ENCODE measurements at places on chromosomes 3 and 15.

GRCh38 chr3:25823314-25823713 is 33.4 kb downstream of the OXSM start:
- no peak for DNase-seq

DNA sequence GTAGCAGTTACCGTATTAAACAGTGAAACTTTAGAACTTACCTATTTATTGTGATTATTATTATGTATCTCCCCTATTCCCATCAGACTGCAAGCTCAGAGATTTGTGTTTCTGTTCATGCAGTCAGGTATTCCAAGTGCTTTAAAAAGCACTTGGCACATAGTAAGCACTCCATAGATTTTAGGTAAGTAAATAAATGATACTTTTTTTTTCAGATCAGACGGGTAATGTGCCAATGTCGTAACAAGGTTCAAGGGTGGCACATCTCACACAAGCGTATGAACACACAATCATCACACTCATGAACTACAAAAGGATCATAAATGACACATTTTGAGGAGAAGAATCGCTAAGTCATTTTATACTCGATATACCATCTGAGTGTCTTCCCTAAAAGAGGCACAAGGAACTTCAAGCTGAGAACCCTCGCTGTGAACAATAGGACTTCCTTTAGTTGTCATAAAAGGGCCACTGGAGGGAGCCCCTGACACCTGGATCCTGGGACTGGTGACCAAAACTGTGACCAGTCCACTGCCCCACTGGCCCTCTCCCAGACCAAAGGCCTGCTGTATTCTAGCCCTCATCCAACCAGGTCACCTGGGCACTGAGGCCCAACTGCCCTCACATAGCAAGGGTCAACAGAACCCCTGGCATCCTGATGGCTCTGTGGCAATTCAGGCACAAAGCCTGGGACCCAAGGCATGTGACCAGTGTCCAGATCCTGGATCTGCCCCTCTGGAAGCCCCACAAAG is 32.1 kb downstream of the KIF9 start:
- no peak for DNase-seq

DNA sequence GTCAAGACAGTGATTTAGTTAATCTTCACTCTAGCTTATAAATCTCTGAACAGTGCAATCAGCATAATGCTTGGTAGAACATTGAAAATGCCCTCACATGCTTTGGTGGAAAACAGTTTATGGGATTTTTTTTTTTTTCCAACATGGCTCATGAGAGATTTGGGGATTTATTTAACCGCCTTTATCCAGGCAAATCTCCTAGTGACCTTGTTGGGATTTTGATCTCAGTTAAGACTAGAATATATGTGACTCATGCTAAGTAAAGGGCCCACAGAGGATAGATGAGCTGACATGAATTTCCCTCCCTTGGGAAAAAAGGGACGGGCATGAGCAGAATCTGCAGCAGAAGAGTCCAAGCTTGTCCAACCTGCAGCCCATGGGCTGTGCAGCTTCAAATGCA is 18.7 kb downstream of the LRTM1 start:
- DNase-seq: no peak

DNA sequence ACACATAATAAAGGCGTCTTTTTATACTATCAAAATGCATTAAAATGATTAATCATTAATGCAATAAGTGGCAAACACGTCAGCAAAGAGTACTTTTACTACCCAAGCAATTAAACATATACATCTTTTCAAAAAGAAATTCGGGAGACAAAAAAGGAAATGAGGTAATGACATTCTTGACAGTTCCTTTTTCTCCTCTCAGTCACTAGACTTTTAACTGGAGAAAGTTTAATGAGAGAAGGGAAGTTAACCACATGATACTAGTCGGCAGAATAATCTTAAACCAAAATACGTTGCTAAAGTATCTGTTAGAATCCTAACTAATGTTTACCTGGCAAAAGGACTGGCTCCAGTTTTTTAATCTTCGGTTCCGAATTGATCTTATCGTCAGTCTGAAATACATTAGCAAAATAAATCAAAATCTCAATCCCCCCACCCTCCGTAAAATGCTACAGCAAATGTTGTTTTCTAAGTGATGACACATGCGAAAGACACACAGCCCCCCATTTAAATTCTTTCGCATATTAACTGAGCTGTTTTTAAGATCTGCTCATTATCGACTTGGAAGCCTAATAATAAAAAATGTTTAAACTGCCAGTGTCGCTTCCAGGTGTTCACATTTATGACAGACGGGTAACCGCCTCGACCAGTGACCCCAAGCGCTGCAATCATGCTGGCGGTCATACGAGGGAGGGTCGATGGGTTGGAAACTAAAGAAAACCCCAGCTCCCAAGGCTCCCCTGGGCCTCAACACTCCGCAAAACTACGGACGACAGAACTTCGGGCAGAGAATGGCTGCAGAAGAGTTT is 778 bp downstream of the MTMR10 start:
- no peak for DNase-seq

DNA sequence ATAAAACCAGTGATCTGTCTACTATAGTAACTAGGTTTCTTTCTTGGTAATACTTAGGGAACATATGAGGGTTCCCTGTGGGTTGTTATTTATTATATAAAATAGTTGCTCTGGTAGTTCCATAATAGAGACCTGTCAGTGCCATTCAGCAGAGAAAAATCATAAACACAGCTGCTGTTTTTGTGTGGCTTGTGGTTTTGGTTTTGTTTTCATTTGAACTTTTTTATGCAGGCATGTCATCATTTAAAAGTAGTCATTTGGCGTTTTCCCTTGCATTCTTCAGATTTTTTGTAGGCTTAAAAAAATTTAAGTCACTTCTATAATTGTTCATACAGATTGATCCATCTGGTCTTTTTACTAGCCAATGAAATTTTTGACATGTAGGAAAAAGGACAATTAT is 47.9 kb downstream of the PIK3CA start:
- no peak for DNase-seq

GRCh38 chr15:99248000-99248715 is 1.2 kb downstream of the TTC23 start:
- no peak for DNase-seq

GRCh38 chr3:105762749-105763658 is 105.8 kb downstream of the CBLB start:
- DNase-seq: no peak

DNA sequence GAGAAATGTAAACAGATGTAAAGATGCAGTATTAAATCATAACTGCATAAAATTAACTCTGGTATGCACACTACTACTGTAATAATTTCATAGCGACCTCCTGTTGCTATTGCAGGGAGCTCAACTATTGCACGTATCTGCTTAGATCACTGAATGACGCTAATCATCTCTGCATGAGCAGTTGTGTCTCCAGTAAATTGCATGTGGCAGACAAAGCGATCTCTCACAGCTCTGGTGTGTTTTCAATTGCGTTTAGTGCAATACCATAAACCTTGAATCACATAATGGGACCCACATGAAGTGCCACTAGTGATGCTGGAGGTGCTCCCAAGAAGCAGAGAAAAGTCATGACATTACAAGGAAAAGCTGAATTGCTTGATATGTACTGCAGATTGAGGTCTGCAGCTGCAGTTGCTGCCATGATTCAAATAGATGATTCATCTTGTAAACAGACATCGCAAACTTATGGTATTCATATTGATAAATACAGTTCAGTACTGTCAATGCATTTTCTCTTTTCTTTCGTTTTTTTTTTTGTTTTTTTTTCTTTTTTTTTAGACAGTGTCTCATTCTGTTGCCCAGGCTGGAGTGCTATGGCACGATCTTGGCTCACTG is 30.2 kb upstream of the LCTL start:
- no peak for DNase-seq

DNA sequence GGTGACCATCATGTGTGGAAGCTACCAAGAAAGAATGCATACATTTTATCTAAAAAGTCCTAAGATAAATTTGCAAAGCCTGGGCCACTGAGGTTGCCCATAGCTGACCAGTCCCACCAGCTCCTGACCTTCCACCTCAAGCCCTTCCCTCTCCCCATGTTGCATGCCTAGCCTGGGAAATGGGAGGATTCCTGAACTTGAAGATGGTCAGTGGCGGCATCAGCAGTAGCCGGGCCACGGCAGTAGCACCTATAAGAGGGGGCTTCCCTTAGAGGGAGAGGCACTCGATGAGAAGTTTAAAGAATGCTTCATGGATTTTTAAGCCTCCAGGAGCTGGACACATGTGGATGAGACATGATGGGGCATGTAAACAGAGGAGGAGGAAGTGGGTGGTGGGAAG is 172.1 kb downstream of the KLF13 start:
- DNase-seq: no peak

DNA sequence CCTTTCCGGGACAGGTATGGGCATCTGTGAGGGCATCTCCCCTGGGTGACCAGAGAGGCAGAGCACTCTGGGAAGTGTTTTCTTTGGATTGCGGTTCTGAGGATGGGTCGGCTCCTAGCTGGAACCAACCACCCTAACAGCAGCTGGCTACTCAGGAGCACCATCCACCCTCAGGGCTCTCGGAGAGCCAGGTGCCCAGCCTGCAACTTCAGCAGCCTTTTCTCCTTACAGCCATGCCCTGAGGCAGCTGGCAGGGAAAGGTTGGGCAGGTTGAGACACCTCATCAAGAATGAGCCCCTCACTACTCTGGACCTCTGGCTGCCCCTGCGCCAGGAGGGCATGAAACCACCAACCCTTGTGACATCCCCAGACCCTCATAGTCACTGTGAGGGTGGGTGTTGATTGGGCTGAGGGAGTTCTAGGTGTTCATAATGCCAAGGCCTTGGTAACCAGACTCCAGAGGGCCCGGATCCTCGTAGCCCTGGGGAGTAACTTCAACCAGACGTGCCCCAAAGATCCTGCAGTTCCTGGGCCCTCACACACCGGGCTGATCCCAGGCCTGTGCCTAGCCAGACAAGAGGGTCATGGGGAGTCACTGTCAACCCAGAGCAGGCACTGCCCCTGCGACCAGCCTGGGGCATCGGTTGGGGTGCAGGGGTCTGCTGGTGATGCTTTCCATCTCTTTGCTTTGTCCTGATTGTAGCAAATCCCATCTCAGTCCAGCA is 114.4 kb upstream of the ABHD17C start:
- DNase-seq: no peak

DNA sequence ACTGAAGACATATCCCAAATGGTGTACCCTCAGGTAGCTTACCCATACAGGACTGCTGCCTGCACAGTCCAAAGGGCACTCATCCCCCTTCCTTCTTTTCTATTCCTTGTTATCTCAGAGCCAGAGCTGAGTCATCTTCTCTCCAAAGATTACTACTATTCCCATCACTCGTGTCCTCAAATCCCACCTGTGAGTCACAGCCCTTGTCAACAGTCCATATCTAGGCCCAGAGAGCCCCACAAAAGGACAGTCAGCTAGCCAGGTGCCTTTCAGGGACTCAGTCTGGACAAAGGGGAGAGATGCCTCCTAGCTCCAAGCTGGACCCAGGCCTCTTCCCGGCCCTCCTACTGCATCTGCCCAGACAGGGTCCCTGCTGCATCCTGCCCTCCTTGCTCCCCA is 11.0 kb downstream of the PARP16 start:
- no peak for DNase-seq

DNA sequence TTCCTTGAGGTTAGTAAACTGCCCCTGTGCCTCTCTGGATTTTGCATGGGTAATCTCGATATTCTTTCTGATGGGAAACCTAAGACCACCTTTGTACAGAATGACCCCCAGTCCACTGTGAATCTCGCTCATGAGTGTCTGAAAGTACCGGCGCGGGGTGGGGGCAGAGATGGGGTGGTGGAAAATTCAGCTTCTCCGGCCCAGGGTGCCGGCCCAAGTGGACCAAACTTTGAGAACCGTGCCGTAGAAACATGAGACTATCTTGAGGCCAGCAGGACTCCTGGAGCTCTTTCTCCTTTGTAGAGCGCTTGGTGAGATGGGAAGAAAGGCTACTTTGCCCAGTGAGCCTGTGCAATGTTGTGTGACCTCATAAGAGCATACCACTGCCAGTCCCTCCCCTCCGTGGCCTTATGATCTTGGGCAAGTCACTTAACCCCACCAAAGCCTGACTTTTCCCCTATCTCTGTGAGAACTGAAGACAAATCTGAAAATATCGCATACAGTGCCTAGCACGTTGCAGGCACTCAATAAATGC is 40.4 kb upstream of the VEPH1 start:
- DNase-seq: no peak

GRCh38 chr15:89480505-89480904 is 15.9 kb downstream of the RHCG start:
- no peak for DNase-seq

DNA sequence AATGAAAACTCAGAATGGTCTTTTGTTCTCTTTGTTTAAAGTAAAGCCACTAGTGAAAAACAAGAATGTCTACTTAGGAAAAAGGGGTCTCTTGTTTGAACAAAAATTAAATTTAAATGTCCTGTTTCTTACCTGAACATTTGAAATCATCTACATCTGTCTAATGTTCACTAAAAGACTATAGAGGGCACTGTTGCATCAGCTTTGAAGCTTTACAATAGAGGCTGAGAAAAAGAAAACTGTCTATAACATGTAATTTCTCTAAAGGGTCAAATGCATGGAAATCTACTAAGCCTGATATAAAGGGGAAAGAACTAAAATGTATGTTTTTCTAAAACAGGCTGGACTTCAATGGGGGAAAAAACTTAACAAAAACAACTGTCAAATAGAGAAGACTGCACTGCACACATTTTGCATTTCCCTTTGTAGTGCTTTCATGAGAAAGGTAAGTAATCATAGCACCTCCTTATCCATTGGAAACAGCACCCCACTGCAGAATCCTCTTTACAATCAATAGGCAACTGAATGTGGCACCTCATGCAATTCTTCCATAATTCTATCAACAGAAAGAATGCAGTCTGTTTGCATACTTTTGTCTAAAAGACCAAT is 26.3 kb downstream of the DPH6 start:
- DNase-seq: no peak

DNA sequence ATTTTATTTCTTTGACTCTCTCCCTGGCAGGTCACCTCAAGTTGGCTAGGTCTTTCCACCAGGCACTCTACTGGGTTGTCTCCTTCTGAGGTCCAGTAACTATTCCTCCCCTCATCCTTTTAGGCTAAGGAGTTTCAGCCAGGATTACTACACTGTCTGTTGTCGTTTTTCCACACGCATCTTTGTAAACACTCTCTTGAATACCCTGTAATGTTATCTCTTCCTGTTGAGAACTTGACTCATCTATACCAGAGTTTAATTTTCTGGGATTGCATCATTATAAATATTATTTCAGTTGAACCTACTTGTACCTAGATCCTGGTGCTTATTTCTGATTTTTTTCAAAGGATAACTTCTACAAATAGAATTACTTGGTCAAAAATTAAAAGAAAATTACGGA is 138.3 kb downstream of the SQOR start:
- DNase-seq: no peak

DNA sequence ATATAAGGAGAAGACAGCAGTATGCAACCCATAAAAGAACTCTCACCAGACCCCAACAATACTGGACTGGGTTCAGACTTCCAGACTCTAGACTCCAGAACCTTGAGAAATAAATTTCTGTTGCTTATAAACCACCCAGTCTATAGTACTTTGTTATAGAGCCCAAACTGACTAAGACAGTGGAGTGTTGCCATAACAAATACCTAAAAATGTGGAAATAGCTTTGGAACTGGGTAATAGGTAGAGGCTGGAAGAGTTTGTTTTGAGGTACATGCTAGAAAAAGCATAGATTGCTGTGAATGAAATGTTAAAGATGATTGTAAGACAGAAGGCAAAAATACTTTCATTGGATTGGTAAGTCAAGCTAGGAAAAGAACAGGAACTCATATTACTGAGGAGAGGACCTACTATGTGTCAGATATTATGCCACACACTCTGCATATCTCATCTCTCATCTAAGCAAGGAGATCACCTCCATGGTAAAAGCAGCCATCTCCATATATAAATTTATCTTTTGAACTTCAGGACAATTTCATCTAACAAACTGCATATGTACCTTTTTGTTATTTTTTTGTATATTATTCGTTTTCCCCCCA is 67.4 kb upstream of the FNDC3B start:
- DNase-seq: no peak

- DNase-seq: no peak
These were observed 3.6 kb downstream of the KLF13 start for GRCh38 chr15:31330111-31330785.
